Bone marrow (tissue), 2 donors: ENCODE measurements at places on chromosomes 4 and X.

GRCh38 chrX:13875572-13875971, 58.7 kb upstream of the GPM6B start:
- DNase-seq = no peak

DNA sequence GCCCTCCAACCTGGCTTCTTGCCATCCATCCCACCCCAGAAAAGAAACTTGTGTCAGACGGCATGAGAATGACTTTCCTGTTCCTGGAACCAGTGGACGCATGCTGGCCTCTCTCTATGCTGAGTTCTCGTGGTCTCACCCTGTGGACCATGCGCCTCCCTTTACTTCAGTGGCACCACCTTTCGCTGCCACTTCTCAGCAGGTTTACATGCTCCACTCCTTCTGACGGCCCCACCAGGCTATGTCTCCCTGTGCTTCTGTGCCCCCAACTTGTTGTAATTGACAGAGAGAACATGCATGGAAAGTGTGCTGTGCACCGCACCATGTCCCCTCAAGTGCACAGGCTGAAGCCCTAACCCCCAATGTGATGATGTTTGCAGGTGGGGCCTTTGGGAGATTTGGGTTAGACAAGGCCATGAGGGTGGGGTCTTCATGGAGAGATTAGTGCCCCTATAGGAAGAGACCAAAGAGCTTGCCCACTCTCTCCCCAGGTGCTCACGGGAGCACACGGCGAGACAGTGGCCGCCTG, 3.1 kb upstream of the PPP2R2C start:
- no peak for DNase-seq

GRCh38 chrX:140766024-140766611, 56.6 kb downstream of the LINC00632 start:
- DNase-seq = peak; percentile 12

- DNase-seq = no peak
Observed at GRCh38 chr4:122152711-122153226, 638 bp downstream of the BLTP1 start.

DNA sequence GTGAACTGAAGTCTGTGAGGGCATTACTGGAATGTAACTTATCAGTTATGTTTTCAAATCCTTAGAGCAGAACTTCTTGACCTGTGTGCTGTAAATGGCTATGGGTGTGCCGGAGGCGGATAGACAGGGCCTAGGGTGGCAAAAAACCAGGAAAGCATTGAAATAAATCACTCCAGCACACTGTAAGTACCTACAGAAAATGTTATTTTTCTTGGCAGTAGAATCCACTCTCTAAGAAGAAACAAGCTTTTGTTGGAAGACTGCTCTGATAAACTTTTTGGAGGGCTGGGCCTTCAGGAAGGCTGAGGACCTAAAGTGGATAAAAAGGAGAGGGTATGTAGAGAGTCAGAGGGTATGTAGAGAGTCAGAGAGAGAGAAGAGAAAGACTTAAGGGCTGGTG, 14.9 kb downstream of the CPE start:
- no peak for DNase-seq

DNA sequence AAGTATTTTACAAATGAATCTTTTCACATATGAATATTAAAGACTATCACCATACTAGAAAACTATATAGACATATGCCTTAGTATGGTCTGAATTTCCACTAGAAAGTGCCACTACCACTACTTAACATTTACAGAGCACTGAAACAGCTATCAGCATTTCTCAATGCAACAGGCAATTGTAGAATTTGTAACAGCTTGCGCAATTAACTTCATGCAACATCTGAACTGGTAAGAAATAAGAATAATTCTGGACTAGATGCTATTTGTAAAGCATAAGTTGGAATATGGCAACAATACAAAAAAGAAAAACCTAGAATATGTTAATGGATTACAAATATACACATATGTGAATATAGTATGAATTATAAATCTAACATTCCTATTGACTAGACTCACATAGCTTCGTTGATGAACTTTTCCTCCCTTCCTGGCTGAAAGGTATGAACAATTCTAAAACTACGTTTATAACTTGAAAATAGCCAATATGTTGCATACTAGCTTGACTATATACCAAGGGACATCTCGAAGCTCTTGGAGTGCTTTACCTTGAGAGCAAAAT, 82.0 kb downstream of the ATP8A1 start:
- no peak for DNase-seq

- DNase-seq = no peak
Observed at GRCh38 chrX:70979136-70979762, 48.4 kb upstream of the SLC7A3 start.

- no peak for DNase-seq
Observed at GRCh38 chrX:8971116-8971515, 62.8 kb downstream of the FAM9B start.

GRCh38 chrX:137707348-137707747, 141.4 kb downstream of the ZIC3 start:
- no peak for DNase-seq

DNA sequence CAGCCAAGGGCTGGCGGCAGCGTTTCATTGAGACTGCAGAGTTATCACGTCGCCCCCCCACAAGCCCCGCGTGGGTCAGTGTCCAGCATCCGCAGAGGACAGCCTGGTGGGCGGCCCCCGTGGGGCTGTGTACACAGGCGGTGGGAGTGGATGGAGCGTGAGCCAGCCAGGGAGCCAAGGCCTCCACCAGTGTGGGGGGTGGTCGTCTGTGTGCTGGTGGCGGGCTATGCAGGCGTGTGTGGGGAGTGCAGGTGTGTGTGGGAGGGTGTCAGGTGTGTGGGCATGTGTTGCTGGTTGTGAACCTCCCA, 56.5 kb upstream of the NKX1-1 start:
- DNase-seq = no peak

DNA sequence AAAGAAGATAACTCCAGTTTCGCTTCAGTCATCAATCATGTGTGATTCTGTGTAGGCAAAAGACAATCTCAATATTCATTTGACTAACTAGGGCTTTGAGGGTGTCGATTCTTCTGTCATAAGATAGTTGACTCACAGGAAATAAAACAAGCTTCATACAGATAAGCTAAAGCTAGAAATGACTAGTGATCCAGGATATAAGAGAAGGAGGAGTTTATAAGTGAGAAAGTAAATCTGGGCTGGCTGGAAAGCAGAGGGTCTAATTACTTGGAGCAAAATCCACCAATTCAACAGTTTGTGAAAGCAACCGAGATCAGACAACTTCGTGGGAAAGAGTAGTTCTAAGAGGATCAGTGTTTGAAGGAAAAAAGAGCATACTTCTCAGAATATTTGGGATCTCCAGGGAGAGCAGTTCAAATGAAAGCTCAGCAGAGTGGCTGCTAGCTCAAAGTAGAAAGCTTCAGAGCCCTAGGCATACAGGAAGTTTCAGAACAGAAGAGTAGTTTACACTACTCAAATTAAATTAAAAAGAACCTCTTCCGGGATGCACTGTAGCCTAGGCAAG, 429.3 kb downstream of the INPP4B start:
- no peak for DNase-seq

DNA sequence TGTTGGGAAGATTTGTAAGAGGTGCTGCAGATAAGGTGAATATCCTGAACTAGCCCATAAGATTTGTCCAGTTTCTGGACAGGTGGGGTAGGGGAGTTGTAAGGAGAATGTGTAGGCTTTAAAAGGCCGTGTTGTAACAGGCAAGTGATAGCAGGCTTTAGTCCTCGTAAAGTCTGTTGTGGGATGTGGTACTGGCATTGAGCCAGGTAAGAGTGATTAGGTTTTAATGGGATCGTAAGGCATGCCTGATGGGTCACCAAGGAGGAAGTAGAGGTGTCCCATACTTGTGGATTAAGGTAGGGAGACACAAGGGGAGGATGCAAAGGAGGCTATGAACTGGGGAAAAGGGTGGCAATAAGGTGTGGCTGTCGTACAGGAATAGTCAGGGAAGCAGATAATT, 256.9 kb upstream of the DKK2 start:
- DNase-seq = no peak

DNA sequence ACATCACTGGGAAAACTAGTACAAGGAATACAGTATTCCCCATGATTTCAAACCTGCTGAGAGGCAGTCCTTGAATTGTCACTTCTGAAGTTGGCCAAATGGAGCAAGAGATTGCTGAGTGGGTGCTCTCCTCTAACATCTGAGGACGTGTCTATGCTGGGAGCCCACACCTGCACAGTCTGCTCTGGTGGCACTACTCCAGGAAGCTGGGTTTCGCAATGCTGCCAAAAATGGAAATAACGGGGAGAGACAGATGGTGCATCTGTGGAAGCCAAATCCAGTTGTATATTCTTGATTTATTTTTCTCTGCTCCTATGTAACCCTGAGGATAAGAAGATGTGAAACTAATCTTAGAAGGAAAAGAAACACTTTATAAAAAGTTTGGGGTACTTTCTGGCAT, 240.1 kb upstream of the CTSO start:
- DNase-seq = peak; percentile 33

GRCh38 chr4:55884851-55885219, 31.4 kb downstream of the EXOC1 start:
- DNase-seq = no peak

- DNase-seq = no peak
Observed at GRCh38 chrX:19863212-19863856, 24.1 kb downstream of the SH3KBP1 start.

GRCh38 chr4:151169900-151170299, 70.5 kb downstream of the RPS3A start:
- DNase-seq = no peak

DNA sequence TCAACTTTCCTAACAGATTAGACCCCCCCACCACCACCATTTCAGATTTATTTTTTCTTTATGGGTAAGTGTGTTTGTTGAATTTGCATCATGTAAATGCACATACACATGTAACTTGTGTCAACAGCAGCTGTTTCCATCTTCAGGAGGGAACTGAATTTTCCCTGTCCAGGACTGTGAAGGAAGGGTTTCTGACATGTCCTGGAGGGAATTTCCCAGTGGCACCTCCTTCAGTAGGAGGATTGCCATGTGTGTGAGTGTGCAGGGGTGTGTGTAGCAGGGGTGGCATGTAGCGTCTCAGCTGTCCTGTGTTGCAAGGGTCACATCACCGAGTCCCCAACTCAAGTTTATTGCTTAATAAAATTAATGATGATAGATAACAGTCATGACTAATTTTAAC, 19.7 kb downstream of the HERC6 start:
- DNase-seq = no peak

- DNase-seq = no peak
Observed at GRCh38 chrX:71292669-71293365, 8.7 kb upstream of the ITGB1BP2 start.

DNA sequence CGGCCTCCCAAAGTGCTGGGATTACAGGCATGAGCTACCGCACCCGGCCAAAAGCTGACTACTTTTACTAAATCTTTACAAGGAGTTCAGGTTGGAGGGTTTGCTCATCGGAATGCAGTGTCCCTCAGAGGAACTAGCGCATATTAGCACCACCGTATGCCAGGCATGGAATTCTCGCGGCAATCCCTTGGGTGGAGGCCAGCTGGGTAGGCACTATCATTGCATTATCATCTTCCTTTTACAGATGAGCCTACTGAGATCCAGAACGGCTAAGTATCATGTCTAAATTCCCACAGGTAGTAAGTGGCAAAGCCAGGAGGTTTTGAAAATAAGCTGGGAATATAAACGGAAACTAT, 6.1 kb upstream of the CXorf66 start:
- DNase-seq = no peak

DNA sequence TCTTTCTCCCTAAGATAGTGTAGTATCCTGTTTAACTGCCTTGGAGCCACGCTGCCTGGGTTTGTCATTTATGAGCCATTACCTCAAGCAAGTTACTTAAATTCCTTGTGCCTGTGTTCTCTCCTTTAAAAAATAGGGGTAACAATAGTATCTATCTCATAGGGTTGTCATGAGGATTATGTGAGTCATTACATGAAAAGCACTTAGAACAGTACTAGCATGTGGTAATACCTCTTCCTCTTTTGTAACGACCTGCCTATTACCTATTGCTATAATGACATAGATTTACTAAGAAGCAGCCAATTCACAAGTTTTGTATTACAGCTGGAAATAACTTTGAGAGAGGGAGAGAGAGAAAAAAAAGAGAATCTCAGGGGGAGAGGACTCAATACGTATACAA, 834.7 kb downstream of the RAPGEF2 start:
- no peak for DNase-seq

DNA sequence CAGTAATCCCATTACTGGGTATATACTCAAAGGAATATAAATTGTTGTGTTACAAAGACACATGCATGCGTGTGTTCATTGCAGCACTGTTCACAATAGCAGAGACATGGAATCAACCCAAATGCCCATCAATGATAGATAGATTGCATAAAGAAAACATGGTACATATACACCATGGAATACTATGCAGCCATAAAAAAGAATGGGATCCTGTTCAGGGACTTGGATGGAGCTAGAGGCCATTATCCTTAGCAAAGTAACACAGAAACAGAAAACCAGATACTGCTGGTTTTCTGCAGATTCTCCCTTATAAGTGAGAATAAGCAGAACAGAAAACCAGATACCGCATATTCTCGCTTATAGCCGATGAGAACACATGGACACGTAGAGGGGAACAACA, 43.5 kb downstream of the FAM193A start:
- no peak for DNase-seq

- DNase-seq = no peak
Observed at GRCh38 chr4:13711233-13711785, 83.8 kb upstream of the BOD1L1 start.

DNA sequence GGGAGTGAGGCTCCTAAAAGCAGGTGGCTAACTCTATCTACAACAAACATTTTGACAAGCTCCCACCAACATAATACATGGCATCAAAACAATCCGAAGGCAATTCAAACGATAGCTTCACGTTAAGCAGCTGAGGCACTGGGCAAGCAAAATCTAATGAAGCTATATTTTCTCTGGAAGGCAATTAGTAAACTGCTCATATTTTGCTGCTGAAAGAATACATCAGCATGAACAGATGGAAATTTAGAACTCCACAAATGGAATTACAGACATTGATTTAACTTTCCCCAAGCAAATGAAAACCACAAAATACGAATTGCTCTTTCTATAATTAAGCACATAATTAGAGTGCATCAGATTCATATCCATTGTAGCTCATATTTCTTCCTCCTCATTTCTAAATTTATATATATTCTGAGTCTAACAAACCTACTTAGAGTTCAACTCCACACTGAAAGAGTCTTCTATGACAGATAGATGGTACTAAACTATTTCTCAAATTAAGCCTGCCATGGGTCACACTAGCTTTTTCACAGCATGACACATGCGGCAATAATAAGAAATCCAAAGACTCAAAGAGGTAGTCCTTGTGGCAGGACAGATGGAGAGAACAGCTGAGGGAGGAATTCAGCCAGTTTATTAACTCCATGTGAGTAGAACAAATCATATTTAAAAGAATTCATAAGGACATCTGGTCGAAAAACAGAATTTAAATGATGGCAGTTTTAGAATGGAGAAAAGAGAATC, 305.4 kb downstream of the MAPK10 start:
- no peak for DNase-seq

GRCh38 chrX:10111364-10112148, 45.2 kb upstream of the CLCN4 start:
- peak; percentile 93 for DNase-seq

GRCh38 chr4:165361810-165362209, 17.0 kb upstream of the CPE start:
- DNase-seq = no peak

GRCh38 chr4:79604152-79604551, 196.1 kb upstream of the GK2 start:
- no peak for DNase-seq
